Stimulated activated CD4-positive, alpha-beta T cell treated with anti-CD3 and anti-CD28 coated beads, Interleukin-1b, Interleukin-23, amount 100 ng/mL, for 48 hours (primary cell): ENCODE measurements at places on chromosomes 16 and 17.
A peak's percentile ranks its signal among the peaks of the same experiment; 100 is the strongest.

DNA sequence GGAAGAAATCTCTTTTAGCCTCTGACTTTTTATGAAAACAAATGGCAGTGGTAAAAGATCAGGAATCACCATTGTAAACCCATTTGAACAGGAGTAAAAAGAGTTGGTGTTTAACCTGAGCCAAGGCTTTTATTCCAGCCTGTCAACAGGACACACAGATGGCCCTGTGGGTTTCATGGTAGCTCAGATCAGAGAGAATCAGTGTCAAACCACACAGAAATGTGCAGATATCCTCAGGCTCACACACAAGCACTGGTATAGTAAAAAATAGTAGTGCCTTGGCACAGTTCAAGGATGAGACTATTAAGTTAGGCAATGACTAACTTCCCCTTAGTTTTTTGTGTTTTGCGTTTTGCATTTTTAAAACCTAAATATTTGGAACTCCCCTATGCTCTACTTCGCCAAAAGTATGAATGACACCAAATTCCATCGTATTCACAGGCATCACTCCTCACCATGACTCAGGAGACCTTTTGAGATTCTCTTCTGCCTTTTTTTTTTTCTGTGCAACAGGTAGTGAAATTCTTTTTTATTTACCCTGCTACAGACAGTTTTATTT lies 1200.0 kb downstream of the CDH11 start:
- no peak for DNase-seq

DNA sequence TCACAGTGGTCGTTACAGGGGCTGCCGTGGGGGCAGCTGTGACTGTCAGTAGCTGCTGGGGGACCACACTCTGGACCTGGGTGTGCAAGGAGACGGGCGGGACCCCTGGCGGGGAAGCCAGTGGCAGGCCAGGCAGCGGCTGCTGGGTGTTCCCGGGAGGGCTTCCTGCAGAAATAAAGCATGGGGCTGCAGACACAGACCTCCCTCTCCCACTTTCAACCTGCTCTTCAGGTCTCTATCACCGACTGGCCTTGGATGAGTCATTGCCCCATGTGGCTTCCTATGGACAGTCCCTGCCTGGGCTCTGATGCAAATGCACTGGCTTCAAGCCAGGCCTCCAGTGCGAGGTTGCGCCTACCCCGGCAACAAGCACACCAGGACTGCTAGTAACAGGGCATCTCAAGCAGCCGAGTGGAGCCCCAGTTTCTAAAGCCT lies 17.2 kb downstream of the SREBF1 start:
- DNase-seq = peak; percentile 87

- DNase-seq = no peak
These were observed 20.4 kb downstream of the NFE2L1 start for GRCh38 chr17:48068491-48068961.

DNA sequence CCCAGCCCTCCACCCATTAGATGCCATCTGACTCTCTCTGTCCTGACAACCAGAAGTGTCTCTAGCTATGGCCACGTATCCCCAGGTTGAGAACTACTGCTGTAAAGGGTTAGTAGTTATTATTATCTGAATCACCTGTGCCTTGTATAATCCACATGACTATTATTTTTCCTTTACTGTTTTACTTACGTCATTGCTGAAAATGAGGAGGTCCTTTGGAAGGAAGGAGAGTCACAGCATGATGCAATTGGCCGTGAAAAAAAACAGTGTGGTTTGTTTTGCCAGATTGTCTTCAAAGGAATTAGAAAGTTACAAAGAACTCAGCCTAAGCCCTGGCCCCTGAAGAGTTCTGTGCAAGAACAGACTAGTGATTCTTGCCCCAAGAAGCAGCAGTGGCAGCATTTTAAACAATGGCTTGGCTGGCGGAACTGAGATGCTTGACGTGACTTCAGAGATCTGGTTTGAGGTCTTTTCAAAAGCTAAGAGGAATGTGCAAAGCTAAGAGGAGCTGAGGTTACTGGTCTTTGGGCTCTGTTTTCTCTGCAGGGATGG lies 413.3 kb upstream of the EEF2KMT start:
- no peak for DNase-seq

GRCh38 chr16:86884390-86884650 lies 306.0 kb downstream of the FOXL1 start:
- no peak for DNase-seq

DNA sequence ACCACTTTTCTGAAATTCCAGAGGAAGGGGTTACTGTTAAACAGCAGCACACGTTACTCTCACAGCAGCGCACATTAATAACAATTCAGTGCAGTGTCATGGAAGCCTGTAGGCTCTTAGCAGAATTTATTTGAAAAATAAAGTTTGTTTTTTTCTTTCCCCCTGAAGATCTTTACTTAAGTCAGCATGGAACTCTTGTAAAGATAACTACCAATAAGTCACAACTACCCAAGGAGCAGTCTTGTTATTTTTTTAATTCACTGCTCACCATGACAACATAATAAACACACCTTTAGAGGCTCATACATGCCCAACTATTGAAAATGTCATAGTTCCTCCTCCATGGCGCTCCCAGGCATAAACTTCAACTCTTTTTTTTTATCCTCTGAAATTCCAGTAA lies 31.8 kb upstream of the PSMD7 start:
- no peak for DNase-seq

DNA sequence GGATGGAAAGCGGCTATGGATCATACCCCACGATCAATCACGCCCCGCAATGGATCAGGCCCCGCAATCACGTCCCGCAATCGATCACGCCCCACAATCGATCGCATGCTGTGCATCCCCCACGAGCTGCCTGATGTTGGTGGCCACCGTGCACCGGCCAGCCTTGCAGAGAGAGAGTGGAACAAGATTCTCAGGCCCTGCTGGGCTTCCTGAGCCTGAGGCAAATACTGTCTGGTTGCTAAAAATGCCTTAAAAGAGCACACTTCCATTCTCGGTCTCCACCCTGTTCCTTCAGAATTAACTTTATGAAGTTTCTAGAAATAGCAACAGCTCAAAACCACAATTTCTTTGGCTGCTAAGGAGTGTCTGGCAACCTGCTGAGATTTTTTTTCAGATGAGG lies 81.5 kb downstream of the VPS53 start:
- DNase-seq = no peak

- no peak for DNase-seq
These were observed 74.3 kb downstream of the SLC6A2 start for GRCh38 chr16:55730115-55730514.

GRCh38 chr17:80984749-80985148 lies 6.9 kb upstream of the CHMP6 start:
- no peak for DNase-seq

DNA sequence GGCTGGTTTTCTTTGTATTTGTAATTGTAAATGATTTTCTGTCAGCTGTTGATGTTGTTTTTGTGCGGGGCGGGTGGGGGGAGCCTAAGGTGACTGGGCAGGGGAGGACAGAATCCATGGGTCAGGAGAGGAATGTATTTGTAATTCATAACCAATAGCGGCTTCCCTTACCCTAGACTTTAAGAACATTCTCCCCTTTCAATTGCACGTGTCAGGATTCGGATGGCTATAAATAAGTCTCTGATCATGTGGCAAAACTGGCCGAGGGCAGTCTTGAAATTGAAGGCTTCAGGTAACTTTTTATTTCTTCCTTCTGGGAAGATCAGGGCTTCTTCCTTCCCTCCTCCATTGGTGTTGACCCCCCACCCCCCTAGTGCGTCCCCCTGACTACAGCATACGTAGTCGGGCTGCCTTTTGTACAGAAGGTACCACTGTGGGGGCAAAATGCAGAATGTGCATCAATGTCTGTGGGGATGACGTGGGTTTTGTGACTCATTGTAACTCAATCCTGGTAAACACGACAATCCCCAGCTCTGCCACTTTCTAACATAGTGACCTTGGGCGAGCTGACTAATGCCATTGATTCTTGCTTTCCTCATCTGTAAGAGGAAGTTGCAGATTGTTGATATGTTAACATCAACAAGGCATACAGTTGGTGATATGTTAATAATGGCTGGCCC lies 16.2 kb downstream of the MARCHF10 start:
- DNase-seq = no peak

- DNase-seq = peak; percentile 43
These were observed 802 bp downstream of the CYLD start for GRCh38 chr16:50742576-50743200.

GRCh38 chr16:55273356-55273755 lies 50.6 kb upstream of the IRX6 start:
- DNase-seq = no peak

DNA sequence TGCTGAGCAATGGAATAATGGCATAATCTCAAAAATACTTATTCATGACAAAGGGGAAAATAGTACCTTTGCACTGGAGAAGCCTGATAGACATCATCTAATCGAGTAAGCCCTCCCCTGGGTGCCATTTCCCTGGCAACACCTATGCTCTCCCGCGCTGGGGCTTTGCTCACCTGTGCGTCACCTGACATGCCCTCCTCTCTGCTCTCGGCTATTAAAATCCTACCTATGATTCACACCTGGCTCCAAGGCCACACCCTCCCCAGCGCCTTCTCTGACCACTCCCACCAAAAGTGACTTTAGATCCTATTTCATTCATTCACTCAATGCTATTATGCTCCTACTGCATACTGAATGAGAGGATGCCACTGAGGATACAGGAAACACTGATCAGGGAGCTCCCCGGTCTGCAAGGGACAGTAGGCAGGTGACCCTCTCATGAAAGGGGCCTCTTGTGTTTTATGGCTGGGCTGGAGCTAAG lies 83.9 kb downstream of the NT5M start:
- DNase-seq = no peak

GRCh38 chr17:37291351-37291750 lies 84.4 kb upstream of the C17orf78 start:
- DNase-seq = no peak

DNA sequence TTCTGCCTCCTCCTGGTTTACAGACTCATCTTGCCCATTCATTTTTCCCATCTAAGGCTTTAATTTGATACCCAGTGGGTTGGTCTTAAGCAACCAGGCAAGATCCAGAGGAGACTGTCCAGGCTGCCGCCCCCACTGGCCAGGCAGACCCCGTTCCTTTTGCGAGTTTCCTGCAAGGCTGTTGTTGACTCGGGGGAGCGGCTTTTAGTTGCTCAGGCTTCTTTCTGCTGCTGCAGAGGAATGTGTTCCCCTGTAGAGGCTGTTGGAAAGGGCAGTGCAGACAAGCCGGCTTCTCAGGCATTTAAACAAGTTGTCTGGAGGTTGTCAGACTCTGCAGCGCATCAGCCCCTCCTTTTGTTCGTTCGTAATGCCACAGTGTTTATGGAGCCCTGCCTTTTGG lies 231.2 kb downstream of the PRKCA start:
- DNase-seq = no peak

GRCh38 chr17:79646721-79647455 lies 36.0 kb upstream of the RBFOX3 start:
- no peak for DNase-seq

- DNase-seq = no peak
These were observed 143.8 kb downstream of the AXIN2 start for GRCh38 chr17:65417406-65418221.

GRCh38 chr17:40437095-40437732 lies 6.0 kb upstream of the IGFBP4 start:
- DNase-seq = no peak

- no peak for DNase-seq
These were observed 704 bp downstream of the ASIC2 start for GRCh38 chr17:33292201-33292980.

DNA sequence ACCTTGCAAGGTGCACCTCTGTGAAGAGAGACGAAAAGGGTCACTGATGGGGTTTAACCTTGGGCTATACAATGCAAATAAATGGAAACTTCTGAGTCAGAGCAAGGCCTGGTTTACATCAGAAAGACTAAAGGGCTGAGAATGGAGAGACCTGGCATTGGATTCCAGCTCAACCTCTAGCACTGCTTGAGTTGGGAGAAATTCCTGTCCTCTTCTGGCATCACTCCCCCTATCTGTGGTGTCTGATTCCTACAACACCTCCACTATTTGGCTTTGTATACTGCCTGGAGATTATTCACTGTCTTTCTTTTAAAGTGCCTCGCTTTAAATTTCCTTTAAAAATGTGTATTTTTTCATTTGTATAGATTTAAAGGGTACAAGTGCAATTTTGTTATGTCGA lies 68.8 kb downstream of the GPR139 start:
- no peak for DNase-seq

GRCh38 chr16:58011652-58012051 lies 10.4 kb downstream of the USB1 start:
- DNase-seq = no peak

GRCh38 chr16:4859900-4860255 lies 12.6 kb downstream of the UBN1 start:
- no peak for DNase-seq
